NCI-H1694 (cell line): ENCODE measurements at places on chromosomes 2 and 18.

- DNase-seq: no peak
Measured at GRCh38 chr2:226122041-226122440, 677.6 kb downstream of the IRS1 start.

- DNase-seq: no peak
Measured at GRCh38 chr2:97769711-97770110, 56.3 kb downstream of the ZAP70 start.

- no peak for DNase-seq
Measured at GRCh38 chr2:236249066-236249465, 15.1 kb downstream of the ASB18 start.

DNA sequence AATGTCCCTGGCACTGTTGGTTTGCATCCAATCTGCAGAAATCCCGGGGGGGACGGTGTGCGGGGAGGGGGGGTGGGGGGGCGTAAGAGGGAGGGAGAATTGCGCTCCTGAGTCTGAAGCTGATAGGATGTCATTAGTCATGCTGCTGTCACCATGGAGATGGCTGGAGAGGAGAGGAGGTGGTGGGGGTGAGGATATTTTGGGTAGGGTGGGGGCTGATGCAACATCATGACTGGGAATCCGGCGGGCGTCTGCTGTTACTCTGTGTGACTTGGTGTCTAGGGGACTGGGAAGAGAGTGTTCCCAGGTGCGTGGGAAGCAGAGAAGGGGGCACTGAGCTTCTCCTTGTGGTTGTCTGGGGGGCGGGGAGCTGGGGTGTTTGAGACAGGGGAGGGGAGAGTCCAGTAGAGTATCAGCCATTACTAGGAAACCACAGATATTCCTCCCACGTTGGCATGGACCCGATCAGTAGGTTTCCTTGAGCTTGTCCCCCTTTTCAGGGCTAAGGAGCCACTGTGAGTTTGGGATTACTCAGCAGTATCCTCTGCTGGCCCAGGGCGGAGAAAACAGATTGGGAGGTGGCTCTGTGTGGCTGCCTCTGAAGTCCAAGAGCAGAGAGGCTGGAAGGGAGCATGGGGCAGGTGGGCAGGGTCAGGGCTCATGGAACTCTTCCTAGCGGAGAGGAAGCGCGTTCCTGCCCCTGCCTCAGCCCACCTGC lies 18.9 kb downstream of the TET3 start:
- DNase-seq: no peak

- no peak for DNase-seq
Measured at GRCh38 chr2:26456440-26457250, 21.3 kb downstream of the OTOF start.

GRCh38 chr2:23843051-23843976 lies 83.6 kb downstream of the ATAD2B start:
- no peak for DNase-seq

DNA sequence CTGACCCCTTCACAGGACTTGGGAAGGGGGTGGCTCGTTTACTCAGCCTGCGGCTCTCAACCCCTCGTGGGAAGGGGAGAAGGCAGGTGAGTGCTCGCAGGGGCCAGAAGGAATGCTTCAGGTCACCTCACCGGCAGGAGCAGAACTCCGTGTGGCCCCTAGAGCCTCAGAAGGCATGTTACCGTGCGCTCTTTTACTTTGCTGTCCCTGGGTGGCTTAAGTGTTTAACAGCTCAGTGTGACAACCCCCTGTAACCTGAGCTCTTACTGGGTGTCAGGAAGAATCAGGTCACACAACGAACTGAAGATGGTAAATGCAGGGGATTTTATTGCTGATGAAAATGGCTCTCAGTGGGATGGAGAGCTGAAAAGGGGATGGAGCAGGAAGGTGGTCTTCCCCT lies 1235.4 kb downstream of the LRP1B start:
- no peak for DNase-seq

- no peak for DNase-seq
Measured at GRCh38 chr18:22951823-22952222, 18.7 kb downstream of the RBBP8 start.

DNA sequence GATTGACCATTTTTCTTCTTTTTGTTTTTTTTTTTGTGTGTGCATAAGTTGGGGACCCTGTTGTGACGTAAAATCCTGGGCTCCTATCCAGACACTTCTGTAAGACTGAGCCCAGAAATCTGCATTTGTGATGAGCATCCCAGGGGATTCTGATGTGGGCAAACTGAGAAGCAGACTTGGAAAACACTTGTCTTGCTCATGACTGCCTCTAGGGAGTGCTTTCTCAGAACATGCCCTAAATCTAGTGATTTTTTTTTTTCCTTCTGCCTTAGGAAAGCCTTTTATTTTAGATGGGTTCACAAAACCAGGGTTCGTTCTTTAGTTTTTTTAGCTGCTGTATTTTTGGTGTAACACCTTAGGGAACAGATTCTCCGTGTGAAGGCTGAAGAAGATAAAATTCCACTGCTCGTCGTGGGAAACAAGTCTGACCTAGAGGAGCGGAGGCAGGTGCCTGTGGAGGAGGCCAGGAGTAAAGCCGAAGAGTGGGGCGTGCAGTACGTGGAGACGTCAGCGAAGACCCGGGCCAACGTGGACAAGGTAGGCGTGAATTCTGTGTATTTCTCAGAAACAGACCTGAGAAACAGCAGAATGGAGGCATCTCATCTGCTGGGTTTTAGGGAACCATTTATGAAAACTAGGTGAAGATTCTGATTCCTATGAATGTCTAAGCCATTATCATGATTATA lies 36.7 kb downstream of the RALB start:
- DNase-seq: no peak

DNA sequence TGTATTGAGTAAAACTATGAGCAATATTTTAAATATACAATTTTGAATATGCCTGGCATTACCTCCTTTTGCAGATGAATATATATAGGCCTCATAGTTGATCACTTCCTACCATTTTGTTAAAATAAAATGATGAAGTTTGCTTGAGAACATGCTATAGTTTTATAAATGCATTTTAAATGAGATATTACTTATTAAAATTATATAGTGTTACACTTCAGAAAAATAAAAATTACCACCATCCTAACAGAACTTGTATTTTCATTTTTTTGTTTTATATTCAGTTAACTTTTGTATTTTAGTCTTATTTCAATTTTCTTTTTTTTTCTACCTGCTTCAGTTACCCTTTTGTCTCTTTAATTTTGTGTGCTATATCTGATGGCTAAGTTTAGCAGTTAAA lies 426.9 kb downstream of the PARD3B start:
- no peak for DNase-seq

DNA sequence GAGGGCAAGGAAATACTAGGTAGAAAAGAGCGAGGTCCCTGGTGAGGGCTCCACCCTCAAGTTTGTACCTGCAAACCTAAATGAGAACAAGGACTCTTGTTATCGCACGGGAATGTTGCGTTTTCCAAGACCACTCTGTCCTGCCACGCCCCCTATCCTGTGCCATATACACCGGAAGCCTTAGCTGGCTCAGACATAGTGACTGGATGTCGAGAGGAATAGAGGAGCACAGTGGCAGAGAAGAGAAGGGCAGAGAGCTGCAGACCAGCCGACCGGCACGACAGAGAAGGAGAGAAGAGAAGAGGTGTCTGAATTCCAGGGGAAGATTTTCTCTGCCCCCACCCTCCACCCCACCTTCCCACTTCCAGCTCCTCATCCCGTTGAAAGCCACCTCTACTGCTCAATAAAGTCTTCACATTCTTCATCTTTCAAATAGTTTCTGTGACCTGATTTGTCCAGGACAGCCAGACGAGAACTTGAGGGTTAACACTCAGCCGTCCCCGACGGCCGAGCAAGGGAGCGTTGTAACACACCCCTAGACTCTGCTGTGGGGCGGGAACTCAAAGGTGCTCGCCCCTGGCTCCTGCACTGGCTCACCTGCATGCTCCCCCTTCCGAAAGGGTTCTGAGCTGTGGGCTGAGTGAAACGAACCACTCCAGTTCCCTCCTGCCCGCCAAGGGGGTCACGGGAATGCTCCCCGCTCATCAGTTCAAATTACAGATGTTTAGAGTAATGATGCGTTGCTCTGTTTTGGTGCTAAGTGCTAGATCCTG lies 24.9 kb upstream of the COL3A1 start:
- no peak for DNase-seq

DNA sequence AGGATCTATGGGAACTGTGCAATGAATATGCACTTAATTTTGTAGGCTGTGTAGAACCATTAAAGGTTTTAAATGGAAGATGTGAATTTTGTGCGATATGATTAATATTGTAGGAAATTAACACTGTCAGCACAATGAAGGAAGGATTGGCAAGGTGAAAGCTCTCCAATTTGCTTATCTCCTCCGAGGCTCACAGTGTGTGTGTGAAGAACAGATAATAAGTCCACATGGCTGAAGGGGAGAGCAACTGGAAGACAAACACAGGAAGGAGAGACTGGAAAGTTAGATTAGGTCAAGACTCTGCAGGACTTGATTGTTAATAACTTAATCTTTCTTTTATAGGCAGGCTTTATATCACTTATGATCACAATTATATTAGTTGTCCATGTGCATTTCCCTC lies 269.7 kb upstream of the VRK2 start:
- DNase-seq: no peak

GRCh38 chr18:4871197-4871596 lies 325.9 kb downstream of the AKAIN1 start:
- no peak for DNase-seq

GRCh38 chr2:95022309-95023221 lies 2.9 kb upstream of the MAL start:
- peak; percentile 72 for DNase-seq

DNA sequence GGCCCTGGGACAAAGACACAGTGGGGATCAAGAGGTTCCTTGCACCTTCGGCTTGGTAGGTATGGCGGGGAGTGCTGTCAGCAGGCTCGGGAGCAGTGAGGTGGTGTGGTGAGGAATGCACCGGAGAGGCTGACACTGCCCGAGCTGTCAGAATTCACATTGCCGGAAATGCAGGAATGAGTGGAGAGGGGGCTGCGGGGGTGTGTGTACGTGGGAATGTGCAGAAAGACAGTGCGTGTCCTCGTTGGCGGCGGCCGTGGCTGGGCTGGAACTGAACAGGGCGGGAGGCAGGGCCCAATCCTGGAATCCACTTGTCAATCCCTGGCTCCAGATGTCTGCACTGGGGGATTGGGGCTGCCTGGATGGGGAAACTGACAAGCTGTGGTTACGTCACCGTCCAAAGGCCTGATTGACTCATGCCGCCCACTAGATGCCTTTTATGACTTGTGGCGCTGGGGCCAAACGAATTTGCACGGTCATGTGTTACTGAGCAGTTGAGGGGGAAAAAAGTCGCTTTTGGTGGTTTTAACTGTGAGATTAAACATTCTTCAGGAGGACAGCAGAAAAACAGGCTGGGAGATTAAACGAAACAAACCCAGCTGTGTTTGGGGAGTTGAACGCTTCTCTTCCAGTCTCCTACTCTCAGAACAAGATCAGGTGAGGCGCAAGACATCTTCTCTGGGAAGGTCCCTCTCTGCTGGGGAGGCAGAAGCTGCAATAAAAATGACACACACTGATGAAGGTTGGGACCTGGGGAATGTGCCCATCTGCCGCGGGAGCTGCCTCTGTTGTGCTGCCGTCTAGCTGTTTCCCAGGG lies 189.4 kb upstream of the GLI2 start:
- DNase-seq: no peak

DNA sequence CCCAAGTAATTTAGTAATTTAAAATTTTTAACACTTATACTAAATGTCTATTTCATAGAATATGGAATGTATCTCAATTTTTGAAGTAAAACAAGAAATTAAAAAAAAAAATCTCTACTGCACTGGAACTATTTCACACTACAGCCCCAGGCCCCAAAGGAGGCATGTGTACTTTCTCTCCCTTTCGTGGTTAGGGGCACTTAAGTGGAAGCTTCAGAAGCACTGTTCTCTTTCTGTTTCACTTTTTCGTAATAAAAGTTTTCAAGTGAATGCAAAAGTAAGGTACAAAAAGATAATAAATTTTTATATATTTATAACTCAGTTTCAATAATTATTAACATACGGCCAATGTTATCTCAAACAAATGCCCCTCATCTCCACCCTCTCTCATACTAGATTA lies 123.8 kb upstream of the STON1 start:
- DNase-seq: no peak

GRCh38 chr2:99112617-99113016 lies 28.9 kb upstream of the C2orf15 start:
- no peak for DNase-seq

DNA sequence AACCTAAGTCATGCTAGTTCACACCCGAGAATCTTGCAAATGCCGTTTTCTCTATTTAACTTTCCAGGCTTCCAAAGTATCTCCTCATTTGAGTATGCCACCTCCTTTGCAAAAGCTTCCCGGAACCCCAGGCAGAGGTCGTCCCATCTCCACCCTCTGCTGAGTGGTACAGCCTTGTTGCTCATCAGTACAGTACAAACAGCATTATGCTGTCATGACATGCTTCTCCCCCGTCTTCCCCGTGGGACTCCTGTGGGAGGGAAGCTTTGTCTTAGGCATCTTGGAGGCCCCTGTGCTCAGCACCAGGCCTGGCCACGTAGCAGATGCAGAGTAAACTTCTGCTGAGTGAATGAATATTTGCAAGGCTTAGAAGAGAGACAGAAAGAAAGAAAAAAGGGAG lies 102.7 kb downstream of the CDCA7 start:
- DNase-seq: no peak

DNA sequence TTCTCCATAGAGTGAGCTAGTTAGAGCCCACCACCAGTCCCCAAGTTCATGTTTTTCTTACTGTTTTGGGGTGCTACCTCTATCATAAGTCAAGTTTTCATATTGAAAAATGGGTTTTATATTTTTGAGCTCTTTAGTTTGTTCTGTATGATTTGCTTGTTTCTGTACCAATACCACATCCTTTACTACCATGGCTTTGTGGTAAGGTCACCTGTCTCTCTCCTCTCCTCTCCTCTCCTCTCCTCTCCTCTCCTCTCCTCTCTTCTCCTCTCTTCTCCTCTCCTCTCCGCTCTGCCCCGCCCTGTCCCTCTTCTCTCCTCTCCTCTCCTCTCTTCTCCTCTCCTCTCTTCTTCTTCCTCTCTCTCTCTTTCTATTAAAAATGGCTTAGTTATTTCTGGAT lies 22.1 kb upstream of the LBH start:
- DNase-seq: no peak

GRCh38 chr2:196955036-196955435 lies 28.5 kb upstream of the PGAP1 start:
- no peak for DNase-seq

GRCh38 chr2:192087398-192087958 lies 107.3 kb downstream of the TMEFF2 start:
- DNase-seq: peak; percentile 29

GRCh38 chr2:138867341-138867740 lies 87.2 kb upstream of the NXPH2 start:
- no peak for DNase-seq
